Renal cortical epithelial cell (primary cell): ENCODE measurements at places on chromosomes 6 and 20. TPM values are rescaled to one million over a fixed set of nuclear protein-coding genes. Genes with fewer than 3 reads are reported as not detected.

Gene HDGFL1
- not detected in 2 replicates for total RNA-seq

Gene PAK5
- not detected in 2 replicates for total RNA-seq

Gene RPP21
- total RNA-seq = 15.8 and 34.7 TPM in 2 replicates

Gene MICA
- total RNA-seq = 33.0 and 55.6 TPM in 2 replicates

DNA sequence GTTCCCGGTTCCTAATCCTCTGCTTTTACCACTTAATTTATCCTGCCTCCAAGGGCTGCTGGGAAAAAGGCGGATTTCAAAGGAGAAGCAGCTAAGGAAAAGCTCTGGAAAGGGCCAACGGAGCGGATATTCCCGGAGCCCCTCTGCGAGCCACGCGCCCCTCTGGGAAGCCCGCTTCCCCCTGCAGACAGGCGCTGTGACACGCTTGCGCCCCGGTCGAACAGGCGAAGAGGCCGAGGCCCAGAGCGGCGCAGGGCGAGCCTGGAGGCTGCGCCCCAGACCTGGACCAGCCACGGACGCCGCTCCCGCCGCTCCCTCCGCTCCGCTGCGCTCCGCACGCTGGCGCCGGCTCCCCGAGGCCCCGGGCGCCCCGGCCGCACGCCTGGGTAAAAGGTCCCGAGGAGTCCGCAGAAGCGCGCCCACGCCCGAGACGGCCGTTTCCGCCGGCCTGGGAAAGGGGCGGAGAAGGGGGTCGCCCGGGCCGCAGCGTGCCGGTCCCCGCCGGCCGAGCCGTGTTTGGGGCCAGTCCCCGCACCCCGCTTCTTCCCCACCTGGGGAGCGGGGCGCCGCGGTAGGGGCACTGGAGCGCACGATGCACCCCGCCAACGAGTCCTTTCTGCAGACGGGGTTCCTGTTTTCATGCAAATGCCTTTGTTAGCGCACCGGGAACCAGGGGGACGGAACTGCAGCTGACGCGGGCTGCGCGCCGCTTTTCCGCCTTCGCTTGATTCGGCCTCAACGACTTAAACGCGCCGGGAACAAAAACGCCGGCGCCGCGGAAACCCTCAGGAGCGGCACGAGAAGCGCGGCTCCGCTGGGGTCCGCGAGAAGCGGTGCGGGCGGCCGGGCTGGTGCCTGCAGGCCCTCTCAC is 91.9 kb upstream of the SIRPA start:
- DNase-seq = peak; percentile 32

- DNase-seq = no peak
Observed at GRCh38 chr6:109373331-109373730, 8.9 kb downstream of the CD164 start.
